ENCODE measurements at places on chromosomes 16 and 17. TPM values are rescaled to one million over a fixed set of nuclear protein-coding genes. Genes with fewer than 3 reads are reported as not detected.

Gene PLK1
- total RNA-seq: 122 TPM

Gene ZG16
- total RNA-seq: not detected

Gene RASL10B
- total RNA-seq: 1.4 TPM

Gene C17orf50
- not detected for total RNA-seq

Gene ARL5C
- not detected for total RNA-seq

- no peak for DNase-seq
Observed at GRCh38 chr17:41917192-41917591, 1.6 kb downstream of the ACLY start.

GRCh38 chr17:53313746-53314145, 509.0 kb upstream of the KIF2B start:
- DNase-seq: no peak

GRCh38 chr17:8441690-8442089, 6.0 kb downstream of the NDEL1 start:
- DNase-seq: no peak

GRCh38 chr16:81810894-81811538, 31.9 kb downstream of the PLCG2 start:
- DNase-seq: no peak

GRCh38 chr17:4850246-4850645, 17.1 kb downstream of the MINK1 start:
- no peak for DNase-seq

GRCh38 chr17:73719588-73720071, 75.4 kb upstream of the SDK2 start:
- no peak for DNase-seq

DNA sequence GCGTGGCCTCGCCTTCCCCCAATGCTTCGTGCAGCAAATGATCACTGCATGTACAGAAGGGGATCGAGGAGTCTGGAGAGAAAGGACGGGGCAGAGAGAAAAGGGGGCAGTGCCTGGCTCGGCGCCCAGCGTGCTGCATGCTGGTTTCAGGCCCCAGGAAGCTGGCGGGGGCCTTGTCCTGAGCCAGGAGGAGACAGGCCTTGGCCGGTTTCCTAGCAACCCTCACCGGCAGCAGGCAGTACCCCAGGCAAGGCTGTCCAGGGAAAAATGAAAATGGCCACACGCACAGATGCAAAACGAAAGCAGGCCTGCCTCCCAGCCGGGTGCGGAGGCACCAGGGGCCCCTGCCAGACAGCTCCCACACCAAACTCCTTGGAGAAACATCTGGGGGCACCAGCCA, 126.3 kb downstream of the ZFHX3 start:
- DNase-seq: no peak

DNA sequence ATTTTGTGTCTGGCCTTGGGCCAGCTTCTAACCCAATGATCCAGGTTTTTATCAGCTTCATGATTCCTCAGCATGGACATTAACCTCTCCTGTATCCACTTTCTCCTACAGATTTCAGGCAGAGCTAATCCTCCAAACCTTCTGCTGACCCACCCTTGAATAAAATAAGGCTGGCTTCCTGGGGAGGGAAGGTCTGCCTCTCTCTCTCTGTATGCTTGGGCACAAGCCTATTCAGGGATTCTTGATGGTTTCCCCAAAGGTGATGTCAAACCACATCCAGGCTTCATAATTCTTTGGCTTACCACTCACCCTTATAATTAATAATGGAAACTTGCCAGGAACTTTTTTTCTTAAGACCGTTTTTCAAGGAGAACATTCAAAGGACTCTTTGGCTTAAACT, 240.1 kb downstream of the UTP18 start:
- DNase-seq: no peak

DNA sequence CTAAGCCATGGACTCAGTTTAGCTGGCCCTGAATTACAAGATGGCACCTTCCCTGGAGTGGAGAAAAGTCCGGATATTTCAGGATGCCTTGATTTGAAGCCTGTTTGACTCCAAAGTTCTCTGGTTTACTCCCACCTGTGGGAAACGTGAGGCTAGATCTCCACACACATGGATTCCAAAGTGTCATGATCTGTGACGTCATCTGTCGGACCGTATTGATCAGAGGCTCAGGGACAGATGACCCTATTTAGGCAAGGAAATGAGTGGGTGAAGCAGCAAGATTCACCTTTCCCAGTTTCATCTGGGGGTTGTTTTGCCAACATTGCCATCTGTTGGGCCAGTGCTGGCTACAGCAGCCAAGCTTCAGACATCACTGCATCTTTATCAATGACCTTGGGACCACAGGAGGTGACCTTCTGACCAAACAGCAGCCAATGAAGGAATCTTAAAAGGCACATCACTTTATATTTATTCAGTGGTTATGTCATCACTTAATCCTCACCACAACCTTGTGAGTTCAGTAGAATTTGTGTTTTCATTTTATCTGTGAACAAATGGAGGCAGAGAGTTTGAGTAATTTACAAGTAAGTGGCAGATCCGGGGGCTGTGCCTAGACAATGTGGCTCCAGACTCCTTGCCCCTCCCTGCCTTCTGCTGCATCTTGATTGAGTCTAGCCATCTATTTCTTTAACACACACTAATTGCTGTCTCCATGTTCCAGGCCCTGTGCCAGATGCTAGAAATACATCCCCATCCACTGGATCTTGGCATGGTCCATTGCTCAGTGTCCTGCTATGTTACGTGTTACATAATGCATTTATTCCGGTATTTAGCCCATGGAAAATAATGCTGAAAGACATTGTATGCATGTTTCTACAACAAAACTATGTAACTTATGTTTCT, 1.5 kb upstream of the CDH13 start:
- no peak for DNase-seq

- no peak for DNase-seq
Observed at GRCh38 chr17:55265311-55266021, 706 bp downstream of the HLF start.

- DNase-seq: peak; percentile 76
Observed at GRCh38 chr16:69073181-69073702, 32.2 kb upstream of the HAS3 start.

DNA sequence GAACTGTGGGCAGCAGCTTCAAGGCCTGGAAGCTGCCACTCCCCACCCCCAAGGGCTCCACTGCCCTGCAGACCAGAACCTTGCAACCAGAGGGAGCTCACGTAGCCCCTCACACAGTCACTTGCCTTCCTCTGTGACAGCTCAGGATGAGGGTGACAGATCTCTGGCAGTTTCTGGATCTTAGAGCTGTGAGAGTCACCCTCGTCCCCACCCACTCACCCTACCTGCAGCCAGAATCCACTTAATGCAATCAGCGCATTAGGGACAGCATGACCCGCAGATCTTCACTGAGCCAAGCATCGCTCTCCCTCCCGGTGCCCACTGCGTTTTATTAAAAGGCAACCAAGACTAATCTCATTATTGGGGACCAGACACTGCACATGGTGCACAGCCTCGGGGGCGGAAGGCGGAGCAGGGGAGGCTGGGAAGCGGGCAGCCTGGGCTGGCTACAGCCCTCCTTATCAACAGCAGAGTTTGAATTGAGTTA, 3.5 kb downstream of the CYB561 start:
- DNase-seq: no peak

GRCh38 chr17:4607773-4608187, 23.5 kb downstream of the SMTNL2 start:
- DNase-seq: no peak

GRCh38 chr16:88882358-88883030, 16.0 kb upstream of the PABPN1L start:
- no peak for DNase-seq

- DNase-seq: peak; percentile 45
Observed at GRCh38 chr17:40726919-40727318, 23.4 kb upstream of the KRT24 start.

Data from Calu3 (cell line).